Fibroblast of skin of scalp (primary cell): ENCODE measurements at places on chromosomes 2 and 18.

DNA sequence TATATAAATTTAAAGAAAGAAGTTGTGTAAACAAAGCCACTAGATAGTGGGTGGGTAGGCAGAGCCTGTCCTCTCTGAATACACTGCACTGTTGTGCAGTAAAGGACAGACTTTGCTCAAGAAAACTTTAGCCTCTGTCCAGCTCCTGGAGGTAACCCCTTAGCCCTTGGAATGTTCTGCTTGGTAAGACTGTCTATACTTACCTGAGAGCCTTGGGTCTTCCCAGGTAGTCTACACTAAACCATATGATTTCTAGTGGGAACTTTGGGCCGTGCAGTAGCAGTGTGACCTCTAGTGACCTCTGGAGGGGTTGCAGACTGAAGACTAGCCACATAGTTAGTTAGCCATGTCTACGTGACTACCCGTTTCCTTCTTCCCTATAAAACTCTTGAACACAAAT is 678.3 kb upstream of the NRXN1 start:
- no peak for DNase-seq

DNA sequence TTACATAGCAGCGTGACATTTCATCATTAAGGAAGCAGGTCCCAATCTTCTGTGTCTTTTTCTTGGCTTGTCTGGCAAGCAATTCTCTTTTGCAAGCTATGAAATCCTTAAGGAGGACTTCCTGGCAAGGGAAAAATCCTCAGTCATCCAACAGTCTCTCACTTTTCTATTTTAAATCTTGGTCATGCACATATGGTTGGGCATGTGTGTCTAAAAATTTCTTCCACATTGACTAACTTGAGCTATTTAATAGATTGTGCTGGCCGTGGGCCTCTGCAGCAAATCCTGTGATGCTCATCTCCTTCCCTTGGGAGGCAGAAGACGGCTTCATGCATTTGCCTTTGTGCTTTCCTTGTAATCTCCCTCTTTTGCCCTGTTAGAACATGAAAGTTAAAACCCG is 634.3 kb upstream of the FANCL start:
- no peak for DNase-seq

DNA sequence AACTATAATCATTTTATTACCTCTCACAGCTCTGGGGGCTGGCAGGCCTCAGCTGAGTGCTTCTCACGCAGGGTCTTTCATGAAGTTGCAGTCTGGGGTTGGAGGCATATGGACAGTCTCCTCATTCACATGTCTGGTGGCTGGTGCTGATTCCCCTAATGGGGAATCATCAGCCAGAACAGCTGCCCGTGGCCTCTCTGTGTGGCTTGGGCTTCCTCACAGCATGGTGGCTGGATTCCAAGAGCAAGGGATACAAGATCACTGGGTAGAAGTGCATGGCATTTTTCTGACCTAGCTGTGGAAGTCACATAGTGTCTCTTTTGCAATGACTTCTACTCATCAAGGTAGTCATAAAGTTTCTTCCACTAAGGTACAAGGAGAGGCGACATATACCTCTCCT is 59.0 kb upstream of the LAPTM4A start:
- DNase-seq, result no peak

DNA sequence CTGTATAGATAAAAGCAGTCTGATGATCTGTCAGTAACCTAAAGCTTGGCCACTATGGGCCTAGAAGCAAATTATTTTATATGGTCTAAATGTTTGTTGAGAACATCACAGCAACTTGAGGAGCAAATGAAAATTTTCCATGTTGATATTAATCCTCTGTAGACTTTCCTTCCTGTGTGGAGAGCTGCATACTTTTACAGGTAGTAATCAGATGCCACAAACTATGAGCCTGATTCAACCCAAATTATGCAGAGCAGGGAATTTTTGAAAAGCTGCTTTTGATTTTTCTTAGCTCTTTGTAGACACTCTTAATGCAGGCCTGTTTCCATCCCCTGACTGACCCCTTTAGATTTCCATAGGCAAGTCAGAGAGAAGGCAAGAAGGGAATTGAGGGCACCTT is 17.3 kb downstream of the PAX3 start:
- DNase-seq, result no peak

GRCh38 chr18:32317651-32318050 is 127.8 kb downstream of the MEP1B start:
- DNase-seq, result peak; percentile 75

- no peak for DNase-seq
Observed at GRCh38 chr2:233672886-233673285, 1.2 kb downstream of the UGT1A9 start.

GRCh38 chr2:62102402-62102920 is 93.5 kb upstream of the B3GNT2 start:
- DNase-seq, result no peak

GRCh38 chr2:178392215-178392614 is 58.8 kb downstream of the PRKRA start:
- DNase-seq, result no peak

GRCh38 chr2:15705310-15705709 is 113.6 kb downstream of the DDX1 start:
- DNase-seq, result no peak

GRCh38 chr2:68396093-68396492 is 31.0 kb downstream of the PLEK start:
- DNase-seq, result no peak

GRCh38 chr2:28618221-28619141 is 122.6 kb downstream of the PLB1 start:
- DNase-seq, result no peak

DNA sequence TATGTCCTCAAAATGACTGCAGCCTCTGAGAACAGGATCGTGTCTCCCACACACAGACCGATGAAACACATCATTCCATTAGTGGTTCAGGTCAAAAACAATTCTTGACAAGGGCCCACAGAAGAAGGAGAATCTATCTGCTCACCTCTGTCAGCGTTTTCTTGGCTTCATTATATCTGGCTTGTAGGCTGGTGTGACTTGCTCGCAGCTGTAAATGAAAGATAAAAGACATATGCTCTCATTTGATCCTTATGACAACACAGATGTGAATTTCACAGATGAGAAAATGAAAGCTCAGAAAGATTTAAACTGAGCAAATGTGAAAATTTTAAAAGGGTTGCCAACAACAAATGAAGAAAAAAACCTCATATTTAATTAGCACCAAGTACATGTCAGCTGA is 61.6 kb downstream of the CCDC93 start:
- no peak for DNase-seq

GRCh38 chr2:31373127-31373526 is 41.4 kb downstream of the XDH start:
- no peak for DNase-seq

DNA sequence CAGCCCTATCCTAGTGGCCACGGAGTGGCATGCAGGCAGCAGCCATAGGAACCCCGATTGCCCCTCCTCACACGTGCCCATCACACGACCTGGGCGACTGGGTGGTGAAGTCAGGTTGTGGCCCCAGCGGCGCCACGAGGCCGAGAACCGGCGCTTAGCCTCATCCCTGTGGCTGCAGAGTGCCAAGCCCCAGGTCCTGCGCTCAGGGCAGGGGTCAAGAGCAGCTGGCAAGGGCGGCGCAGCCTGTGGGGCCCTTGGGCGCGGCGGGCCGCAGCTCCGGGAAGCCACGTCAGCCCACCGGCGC is 73.3 kb downstream of the RPIA start:
- DNase-seq, result no peak

DNA sequence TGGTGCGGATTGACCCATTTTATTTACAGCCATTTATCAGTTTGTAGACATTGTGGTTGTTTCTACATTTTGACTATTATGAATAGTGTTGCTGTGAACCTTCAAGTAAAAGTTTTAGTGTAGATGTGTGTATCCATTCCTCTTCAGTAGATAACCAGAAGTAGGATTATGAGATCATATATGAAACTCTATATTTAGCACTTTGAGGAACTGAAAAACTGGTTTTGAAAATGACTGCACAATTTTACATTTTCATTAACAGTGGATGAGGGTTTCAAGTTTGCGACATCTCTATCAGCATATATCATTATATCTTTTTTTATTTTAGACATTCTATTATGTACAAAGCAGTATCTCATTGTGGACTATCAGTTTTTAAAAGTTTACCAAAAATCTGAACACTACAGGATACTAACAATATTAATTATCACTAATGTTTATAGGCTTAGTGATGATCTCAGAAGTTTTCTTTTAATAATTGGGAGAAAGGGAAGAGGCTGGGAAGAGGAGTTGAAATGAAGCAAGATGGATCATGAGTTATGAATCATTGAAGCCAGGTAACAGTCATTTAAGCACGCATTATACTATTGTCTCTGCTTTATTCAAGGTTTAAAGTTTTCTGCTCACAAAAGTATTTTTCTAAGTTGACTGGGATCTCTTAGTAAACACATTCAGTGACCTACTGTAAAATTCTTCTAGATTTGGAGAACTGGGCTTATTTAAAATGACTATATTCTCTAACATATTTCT is 329.0 kb upstream of the LRATD1 start:
- no peak for DNase-seq

DNA sequence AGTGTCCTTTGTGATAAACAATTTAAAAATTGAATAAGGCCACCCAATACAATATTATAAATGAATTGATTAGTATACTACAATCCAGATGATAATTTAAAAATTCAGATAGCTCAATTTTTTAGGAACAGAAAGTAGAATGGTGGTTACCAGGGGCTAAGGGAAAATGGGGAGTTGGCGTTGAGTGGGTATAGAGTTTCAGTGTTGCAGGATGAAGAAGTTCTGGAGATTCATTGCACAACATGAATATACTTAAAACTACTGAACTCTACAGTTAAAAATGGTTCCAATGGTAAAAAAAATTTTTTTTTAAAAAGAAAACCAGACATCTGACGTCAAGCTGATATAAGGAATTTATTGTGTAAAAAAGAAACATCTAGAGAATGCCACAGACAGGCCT is 20.9 kb downstream of the SLC39A6 start:
- DNase-seq, result no peak

DNA sequence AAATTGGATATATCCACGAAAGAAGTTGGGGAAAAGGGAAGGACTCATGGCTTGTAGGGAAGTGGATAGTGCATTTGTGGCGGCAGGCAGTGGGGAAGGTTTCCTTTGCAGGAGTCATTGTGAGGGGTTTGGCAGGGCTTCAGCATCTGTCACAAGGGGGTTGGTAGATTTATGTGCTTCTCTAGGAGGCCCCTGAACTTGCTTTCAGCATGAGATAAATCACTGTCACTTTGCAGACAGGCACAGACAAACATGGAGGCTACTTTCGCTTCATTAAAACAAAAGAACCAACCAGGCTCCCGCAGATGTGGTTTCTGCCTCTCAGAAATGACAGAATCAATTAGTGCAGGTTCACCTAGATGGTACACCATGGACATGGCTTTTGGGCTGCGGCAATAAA is 340.7 kb downstream of the TGIF1 start:
- peak; percentile 42 for DNase-seq

DNA sequence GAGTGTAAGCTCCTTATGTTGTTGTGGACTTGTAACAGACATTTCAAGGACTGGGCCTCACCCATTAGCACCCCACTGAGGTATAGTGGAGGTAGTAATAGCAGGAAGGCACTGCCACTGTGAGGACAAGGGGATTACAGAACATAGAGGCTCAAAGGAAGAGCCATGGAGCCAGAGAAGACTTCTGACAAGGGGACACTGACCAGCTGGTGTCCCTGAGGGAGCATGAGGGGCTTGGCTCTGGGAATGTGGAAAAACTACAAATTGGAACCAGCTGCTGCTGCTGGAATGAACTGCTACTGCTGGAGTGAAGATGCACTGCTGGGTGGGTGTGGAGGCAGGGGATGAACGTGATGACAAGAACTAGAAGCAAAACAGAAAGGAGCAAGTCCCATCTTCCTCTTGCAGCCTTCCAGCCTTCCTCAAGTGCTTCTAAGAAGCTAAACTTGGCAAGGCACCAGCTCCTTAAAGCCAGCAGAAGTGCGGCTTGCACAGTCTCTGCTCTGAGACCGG is 167.3 kb upstream of the NOSTRIN start:
- DNase-seq, result peak; percentile 88

GRCh38 chr2:84435345-84436025 is 23.6 kb downstream of the SUCLG1 start:
- peak; percentile 23 for DNase-seq

GRCh38 chr2:74880054-74880728 is 46.3 kb downstream of the HK2 start:
- DNase-seq, result no peak

GRCh38 chr18:4058179-4058578 is 396.9 kb downstream of the DLGAP1 start:
- DNase-seq, result no peak

GRCh38 chr2:48131539-48132270 is 225.4 kb upstream of the FBXO11 start:
- peak; percentile 72 for DNase-seq

DNA sequence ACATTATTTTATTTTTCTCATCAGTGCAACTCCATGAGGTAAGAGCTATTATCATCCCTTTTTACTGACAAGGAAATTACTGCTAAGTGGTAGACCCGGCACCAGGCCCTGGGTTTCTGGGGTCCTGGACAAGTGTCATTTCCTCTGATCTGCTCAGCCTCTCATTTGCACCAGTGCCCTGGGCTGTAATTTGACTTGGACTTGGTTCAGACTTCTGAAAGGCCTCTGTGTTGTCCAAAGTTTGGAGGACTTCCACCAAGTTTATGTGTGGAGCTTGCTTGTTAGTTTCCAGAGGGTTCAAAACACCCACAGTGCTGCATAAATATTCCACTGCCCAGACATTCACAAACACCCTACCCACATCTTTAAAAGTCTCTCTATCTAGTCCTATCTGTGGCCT is 44.0 kb upstream of the PPP1CB start:
- DNase-seq, result no peak

DNA sequence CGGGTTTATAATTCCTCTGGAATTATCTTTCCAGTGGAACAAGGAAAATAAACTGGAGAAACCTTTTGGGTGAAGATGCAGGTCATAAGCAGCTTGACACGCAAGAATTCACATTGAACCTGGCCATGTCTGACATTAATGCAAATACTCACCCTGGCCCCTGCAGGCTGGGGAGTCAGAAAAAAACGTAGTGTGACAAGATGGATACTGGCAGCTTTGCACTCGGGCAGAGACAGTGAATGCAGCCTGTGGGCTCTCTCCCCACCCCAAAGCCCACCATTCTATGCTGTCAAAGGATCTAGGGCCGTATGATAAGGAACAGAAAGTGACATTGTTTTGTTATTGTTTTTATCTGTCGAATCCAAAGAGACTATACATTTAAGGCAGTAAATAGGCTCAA is 223.1 kb downstream of the RBM43 start:
- DNase-seq, result no peak

- no peak for DNase-seq
Observed at GRCh38 chr18:46196627-46197243, 92.5 kb downstream of the HAUS1 start.

GRCh38 chr2:37858400-37858711 is 66.7 kb upstream of the RMDN2 start:
- peak; percentile 98 for DNase-seq

- DNase-seq, result no peak
Observed at GRCh38 chr18:31199190-31199769, 36.6 kb upstream of the DSC1 start.

- DNase-seq, result no peak
Observed at GRCh38 chr2:170917219-170917913, 11.7 kb upstream of the GORASP2 start.

- peak; percentile 26 for DNase-seq
Observed at GRCh38 chr2:149040451-149040850, 2.0 kb downstream of the LYPD6B start.
